ENCODE measurements at places on chromosomes 5 and 9.

GRCh38 chr9:127402401-127403090 is 5.6 kb downstream of the SLC2A8 start:
- DNase-seq = no peak

DNA sequence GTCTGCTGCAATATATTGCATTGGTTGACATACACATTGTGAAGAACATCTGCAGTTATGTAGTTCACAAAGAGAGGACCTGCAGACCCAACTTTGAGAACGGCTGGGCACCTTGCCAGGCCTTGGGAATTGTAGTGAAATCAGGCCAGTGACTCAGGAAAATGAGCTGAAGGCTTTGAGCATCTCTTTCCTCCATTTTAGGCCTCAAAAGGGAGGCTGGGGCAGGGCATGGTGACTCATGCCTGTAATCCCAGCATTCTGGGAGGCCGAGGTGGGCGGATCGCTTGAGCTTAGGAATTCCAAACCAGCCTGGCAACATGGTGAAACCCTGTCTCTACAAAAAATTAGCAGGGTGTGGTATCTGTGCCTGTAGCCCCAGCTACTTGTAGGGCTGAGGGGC is 1.4 kb upstream of the IPPK start:
- no peak for DNase-seq

GRCh38 chr9:70043689-70044489 is at the start of gene MAMDC2:
TSS of gene MAMDC2 (plus strand) at chr9:70043848. CDS start at chr9:70044198, 350 bp downstream.
- no peak for DNase-seq

- DNase-seq = no peak
These were observed 70.4 kb downstream of the TMEM167A start for GRCh38 chr5:83006683-83007283.

GRCh38 chr5:150263375-150263775 is 26.2 kb downstream of the CAMK2A start:
- no peak for DNase-seq

DNA sequence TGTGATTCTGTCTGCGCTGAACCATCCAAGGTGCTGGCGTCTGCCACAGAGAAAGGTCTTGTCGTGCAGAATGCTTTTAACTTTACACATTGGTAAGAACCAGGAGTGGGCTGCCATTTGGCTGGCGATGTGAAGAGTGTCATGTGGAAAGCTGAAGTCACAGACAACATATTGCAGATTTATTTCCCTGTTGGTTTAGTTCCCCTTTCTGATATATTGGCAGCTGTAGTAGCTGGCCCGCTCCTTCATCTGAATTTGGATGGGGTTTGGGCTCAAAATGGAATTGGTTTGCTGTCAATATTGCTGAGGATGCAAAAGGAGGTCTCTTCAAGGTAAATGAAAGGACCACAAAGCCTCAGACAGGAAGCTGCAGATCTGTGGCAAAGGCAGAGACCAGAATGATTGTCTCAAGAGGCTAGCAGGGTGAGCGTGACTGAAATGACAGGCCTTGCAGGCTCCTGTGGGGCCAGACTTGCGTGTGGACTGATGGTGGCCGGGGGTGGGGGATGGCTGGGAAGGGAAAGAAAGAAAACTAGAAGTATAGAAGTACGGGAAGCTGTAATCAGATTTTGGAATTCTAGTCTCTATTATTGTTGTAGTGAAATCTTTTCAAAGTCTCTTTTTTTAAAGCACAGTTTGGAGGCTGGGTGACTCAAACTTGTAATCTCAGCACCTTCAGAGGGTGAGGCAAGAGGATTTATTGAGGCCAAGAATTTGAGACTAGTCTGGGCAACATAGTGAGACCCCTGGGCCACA is 25.1 kb upstream of the CD180 start:
- no peak for DNase-seq

DNA sequence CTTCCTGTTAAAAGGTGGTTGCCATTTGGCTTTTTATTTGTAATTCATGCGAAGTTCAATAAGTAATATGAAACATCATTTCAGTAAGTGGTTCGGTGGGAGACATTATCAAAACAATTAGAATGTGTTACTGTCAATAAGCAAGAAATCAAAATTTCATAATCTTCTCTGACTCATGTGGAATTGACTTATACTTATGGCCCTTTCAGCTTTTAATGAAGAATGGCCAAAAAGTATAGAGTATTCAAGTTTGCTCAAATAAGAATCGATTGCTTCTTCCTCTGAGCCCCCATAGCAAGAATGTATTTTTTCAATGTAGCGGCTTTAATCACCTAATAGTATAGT is 174.5 kb downstream of the AOPEP start:
- DNase-seq = no peak

GRCh38 chr9:124187311-124187710 is 70.4 kb upstream of the NEK6 start:
- no peak for DNase-seq

DNA sequence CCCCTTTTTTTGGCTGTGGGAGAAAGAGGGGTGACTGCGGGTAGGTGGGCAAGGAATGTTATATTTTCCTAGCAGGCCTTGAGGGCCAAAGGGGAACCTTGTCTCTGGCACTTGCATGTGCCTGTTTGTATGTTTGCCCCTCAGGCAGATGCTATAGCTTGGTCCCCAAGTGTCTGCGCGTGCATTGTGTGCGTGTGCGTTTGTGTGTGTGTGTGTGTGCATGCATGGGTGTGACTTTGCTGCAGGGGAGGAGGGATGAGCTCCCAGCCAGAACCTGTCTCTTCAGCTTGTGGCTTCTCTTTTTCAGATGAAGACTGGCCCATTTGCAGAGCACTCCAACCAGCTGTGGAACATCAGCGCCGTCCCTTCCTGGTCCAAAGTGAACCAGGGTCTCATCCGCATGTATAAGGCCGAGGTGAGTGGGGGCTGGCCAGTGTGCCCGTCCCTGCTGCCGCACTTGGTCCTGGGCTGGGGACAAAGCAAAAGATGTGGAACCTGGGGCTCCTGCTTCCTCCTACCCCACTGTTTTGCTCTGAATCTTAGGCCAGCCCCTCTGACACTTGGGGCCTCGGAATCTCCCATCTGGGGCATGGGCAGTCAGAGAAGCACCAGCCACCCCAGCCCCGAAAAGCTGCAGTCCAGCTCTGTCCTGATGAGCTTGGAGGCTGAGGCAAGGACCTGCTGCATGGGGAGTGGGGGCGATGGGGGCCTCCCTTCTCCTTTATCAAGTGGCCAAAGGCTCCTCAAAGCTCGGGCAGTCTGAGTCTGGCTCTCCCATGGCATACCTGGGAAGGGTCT is 31.1 kb downstream of the PTPA start:
- no peak for DNase-seq

DNA sequence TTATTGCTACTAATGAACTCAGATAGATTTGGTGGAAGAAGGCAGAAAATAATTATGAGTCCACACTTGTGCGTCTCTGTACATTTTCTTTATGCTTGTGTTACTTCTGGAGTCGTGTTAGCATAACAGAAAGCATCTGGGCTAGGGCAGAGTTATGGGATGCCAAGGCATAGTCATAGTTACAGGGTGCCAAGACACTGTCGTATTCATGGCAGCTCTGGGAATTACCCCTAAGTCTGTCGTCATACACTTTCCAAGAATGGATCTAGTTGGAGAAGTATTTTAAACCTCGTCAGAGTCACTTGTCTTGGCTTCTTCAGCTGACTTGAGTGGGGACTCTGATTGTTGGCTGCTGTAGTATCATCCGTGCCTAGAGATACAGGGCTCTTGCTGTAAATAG is 27.7 kb downstream of the CAMK4 start:
- DNase-seq = no peak

DNA sequence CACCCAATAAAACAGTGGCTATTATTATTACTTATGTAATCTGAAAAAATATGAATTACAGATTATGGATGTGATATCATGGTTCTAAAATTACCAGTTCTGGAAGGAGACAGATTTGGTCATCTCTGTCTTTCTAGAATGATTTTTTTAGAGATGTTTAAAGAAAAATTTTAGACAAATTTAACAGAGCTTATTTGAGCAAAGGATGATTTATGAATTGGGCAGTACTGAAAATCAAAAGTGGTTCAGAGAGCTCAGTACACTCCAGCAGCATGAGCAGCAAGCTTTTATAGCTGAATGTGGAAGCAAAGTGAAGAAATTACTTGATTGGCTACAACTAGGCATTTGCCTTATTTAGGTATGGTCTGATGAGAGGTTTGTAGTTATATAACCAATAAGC is 11.0 kb downstream of the CAST start:
- DNase-seq = no peak

GRCh38 chr5:53642061-53642460 is 81.6 kb downstream of the NDUFS4 start:
- DNase-seq = no peak

DNA sequence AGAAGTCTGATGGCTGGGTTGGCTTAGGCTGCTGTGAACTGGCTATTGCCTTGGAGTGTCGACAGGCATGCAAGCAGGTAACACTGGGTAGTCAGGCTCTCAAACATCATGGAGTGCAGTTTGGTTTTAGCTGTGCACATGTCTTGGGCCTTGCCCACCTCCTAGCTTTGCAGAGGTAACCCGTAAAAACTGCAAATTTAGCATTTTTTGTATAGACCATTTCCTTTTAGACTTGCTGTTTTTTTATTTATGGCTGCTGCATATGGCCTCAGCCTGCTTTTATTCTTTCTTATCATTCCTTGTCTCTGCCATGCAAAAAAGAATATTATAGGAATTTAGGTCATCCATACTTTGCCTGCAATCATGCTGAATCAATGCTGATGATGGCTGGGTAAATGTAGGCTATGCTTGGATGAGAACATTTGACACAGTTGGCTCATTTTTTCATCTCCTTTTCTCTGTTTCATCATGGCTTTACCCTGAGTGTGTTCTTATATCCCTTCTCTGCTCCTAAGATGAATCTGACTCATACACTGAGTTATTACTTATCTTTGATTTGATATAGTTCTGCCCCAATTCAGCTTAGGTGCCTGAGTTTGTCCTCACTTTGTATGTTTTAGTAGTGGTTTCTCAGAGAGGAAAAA is 27.2 kb downstream of the RECK start:
- DNase-seq = no peak

GRCh38 chr9:37437621-37438020 is 15.1 kb downstream of the GRHPR start:
- DNase-seq = no peak

GRCh38 chr5:113181853-113182490 is 205.4 kb downstream of the DCP2 start:
- no peak for DNase-seq

GRCh38 chr5:82470185-82470994 is 192.2 kb upstream of the RPS23 start:
- DNase-seq = no peak

GRCh38 chr5:147751156-147751830 is 31.2 kb downstream of the JAKMIP2 start:
- no peak for DNase-seq

DNA sequence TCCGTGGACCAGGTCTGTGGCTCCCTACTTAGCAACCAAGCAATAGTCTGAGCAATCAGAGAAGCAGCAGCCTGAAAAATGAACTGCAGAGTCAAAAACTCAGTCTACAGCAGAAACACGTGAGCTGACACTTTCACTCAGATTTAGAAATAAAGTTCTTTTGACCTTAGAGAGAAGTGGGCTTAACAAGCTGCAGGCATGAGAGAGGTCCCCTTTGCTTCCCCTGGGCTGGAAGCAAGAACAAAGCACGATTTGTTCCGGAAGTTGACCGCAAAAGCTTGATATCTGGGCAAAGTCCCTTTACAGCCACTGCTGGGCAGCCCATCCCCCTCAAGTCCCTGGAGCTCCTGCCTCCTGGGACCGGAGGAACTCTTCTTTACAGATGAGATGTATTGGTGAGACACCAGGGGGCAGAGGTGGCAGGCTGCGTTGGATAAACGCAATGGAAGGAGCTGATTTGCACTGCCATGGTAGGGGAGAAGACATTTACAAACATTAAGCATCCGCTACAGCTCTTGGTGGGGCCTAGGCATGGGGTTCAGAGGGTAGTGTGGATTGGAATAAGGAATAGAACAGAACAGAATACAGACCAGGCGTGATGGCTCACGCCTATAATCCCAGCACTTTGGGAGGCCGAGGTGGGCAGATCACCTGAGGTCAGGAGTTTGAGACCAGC is 5.8 kb upstream of the SOWAHA start:
- no peak for DNase-seq

- no peak for DNase-seq
These were observed 122.5 kb upstream of the GRIN3A start for GRCh38 chr9:101860920-101861319.

DNA sequence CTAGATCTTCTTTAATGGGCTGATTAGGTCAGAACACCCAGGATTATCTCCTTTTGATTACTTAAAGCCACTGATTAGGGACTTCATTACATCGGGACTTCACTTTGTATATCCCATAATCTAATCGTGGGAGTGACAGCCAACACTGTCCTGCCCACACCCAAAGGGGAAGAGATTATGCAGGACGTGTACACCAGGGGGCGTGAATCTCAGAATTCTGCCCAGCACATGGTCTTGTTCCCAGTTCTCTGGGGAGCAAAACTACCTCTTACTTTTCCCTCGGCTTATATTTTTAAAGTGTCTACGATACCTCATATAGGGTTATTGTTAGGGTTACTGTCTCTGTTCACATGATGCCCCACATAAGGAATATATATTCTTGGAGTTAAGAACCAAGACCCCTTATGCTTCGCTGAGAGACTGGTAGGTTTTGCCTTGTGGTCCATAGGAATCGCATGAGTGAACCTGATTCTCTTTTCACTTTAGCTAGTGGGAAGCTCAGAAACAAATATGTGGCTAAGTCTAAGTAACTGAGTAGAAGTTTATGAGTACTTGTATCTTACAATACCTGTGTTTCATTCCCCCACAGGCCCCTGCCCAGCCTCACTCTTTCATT is 192.7 kb downstream of the GNA14 start:
- peak; percentile 70 for DNase-seq

DNA sequence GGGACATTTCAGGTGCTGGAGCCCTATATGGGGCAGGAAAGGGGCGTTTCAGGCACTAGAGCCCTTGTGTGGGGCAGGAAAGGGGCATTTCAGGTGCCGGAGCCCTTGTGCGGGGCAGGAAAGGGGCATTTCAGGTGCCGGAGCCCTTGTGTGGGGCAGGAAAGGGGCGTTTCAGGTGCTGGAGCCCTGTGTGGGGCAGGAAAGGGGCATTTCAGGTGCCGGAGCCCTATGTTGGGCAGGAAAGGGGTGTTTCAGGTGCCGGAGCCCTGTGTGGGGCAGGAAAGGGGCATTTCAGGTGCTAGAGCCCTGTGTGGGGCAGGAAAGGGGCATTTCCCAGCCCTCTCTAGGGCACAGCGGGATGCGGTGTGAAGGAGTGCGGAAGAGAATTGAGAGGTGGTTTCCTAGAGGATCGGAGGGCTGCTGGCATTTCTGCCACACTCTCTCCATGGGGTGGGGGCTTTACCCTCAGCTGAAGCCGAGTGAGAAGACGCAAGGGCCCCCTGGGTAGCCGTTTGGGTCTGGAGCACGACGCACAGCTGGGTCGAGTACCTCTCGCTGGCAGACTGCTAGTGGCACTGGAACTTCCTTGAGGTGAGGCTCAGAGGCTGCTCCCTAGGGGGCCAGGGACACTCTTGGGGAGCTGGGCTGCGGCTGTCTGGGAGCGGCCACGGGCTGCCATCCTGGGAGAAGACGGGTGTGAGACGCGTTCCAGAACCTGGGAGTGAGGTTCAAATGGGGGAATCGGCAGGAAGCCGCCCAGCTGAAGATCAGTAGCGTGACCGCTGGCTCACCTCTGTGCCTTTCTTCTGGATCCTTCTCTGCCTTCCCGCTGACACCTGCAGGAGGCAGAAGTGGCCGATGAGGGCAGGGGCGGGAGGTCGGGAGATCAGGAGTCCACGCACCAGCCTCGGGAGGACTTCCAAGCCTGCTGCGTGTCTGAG is 122.6 kb upstream of the IRX4 start:
- DNase-seq = no peak
